ENCODE measurements at places on chromosomes 7 and 10.

DNA sequence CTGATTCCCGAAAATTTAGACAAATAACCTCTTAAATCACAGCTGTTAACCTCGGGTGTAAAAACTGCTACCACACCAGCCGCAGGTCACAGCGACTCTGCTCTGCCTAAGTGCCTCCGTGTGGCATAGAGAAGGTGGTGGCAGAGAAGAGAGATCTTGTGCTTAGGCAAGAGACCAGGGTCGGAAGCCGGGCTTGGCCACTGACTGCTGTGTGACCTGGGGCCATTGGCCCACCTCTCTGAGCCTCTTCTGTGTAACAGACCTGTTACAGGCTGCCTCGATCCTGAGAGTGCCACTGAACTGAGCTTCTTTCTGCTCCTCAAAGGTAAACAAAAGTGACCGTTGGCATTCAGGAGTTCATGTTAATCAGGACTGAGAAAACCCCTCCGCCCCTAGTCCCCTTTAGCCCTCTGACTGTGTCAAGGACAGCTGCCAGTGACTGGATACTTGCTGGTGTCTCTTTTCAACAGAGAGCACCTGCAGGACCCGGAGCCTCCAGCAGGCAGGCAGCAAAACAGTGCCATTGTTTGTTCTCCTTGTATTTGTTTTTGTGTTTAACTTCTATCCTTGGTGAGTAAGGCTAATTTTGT is 36.5 kb downstream of the ZMIZ1 start:
- DNase-seq: no peak

DNA sequence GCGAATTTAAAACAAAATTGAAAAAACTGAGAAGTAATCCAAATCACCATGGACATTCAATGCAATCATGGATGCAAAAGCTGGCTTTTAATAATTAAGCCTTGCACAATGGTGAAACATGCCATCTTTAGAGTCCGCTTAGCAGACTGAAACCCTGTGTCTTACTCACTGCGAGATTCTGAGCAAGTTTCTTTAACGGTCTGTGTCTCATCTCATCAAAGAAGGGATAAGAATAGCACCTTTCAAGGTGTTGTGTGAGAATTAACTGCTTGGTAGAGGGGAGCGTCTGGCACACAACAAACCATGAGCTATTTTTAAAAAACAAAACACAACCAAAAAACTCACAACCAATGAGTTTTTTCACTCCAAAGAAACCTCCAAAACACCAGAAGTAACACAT is 21.4 kb downstream of the ACBD7 start:
- DNase-seq: no peak

DNA sequence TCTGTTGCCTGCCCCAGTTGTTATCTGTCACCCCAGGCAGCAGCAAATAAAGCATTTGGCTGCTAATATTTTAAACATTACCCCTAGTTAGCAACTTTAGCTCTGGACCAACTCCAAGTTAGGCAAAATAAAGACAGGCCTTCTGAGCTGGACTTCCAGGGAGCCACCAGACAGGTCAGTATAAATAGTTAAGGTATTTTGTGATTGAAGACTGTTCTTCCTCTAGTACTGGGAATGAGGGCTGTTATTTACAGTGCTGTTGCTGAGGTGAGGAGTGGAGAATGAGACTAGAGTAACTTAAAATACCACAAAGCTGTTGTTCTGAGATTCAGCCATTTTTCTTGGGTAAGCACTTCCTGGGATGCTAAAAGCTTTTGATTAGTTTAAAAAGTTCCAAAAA is 40.1 kb downstream of the ZNF518A start:
- DNase-seq: no peak

- no peak for DNase-seq
Measured at GRCh38 chr10:70898687-70899086, 10.3 kb upstream of the PCBD1 start.

GRCh38 chr7:139118805-139119485 is 9.4 kb upstream of the ZC3HAV1 start:
- DNase-seq: no peak

GRCh38 chr10:123134915-123135414 is 805 bp upstream of the HMX3 start:
- no peak for DNase-seq

- no peak for DNase-seq
Measured at GRCh38 chr10:4650582-4650981, 175.4 kb upstream of the AKR1E2 start.

Data from left forelimb (tissue), 1 donor.